ENCODE measurements at places on chromosomes 1 and 21.

DNA sequence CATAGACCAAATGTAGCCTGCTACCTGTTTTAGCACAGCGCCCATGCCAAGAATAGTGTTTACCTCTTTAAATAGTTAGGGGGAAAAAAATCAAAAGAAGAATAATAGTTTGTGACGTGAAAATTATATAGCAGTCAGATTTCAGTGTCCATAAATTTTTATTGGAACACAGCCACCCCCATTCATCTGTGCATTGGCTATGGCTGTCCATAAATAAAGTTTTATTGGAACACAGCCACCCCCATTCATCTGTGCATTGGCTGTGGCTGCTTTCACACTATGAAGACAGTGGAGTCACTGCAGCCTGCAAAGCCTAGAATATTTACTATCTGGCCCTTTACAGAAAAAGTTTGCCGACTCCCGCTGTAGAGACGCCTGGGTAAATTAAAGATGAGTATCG is 20.9 kb downstream of the EPHX1 start:
- no peak for DNase-seq

DNA sequence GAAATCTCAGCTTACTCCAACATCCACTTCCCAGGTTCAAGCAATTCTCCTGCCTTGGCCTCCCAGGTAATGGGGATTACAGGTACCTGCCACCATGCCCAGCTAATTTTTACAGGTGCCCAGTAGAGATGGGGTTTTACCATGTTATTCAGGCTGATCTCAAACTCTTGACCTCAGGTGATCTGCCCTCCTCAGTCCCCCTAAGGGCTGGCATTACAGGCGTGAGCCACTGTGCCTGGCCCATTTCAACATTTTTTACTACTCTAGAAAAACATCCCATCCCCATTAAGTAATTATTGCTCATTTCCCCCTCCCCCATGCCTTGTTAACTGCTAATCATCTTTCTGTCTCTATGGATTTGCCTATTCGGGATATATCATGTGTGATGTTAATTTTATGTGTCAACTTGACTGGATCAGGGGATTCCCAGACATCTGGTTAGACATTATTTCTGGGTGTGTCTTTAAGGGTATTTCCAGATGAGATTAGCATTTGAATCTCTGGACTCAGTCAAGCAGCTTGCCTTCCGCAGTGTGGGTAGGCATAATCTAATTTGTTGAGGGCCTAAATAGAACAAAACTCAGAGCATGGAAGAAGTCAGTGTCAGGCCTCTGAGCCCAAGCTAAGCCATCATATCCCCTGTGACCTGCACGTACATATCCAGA is 33.0 kb upstream of the ZBTB8B start:
- no peak for DNase-seq

GRCh38 chr1:241895013-241895412 is 47.0 kb downstream of the EXO1 start:
- no peak for DNase-seq

DNA sequence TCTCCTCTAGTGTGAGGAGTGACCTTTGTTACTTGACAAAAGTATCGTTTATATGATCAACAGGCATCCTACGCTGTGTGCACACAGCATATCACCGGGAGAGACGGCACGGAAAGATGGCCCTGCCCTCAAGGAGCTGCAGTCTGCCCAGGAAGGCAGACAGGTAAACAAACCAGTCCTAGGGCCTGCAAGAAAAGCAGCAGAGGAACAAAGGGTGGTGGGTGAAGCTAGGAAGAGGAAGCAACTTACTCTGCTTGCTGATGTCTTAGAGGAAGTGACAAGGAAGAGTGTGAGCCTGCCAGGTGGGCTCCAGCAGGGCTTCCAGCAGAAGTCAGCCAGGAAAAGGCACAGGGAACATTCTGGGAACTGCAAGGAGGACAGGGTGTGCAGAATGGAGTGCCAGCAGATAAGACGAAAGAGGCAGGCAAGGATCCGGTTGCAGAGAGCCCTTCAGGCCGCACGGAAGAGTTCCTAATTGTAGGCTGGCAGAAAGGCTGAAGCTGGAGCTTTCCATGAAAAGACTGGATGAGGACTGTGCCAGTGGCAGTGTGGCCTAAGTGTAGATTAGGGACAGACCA is 106.7 kb downstream of the SLC45A1 start:
- peak; percentile 72 for DNase-seq

GRCh38 chr21:42081138-42081537 is 10.0 kb downstream of the UMODL1 start:
- DNase-seq = no peak

DNA sequence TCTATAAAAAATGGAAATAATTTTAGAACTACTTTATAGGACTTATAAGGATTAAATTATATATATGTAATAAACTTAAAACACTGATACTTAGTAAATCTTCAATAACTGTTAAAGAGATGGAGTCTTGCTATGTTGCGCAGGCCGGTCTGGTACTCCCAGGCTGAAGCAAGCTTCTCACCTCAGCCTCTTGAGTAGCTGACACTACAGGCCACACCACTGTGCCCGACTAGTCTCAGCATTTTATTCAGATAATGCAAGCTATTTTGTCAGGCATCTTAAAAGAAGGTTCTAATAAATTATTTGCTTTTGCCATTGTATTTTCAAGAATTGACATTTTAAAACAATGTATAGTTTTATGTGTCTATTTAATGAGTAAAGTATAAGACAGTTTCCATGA is 20.8 kb downstream of the CNST start:
- no peak for DNase-seq

DNA sequence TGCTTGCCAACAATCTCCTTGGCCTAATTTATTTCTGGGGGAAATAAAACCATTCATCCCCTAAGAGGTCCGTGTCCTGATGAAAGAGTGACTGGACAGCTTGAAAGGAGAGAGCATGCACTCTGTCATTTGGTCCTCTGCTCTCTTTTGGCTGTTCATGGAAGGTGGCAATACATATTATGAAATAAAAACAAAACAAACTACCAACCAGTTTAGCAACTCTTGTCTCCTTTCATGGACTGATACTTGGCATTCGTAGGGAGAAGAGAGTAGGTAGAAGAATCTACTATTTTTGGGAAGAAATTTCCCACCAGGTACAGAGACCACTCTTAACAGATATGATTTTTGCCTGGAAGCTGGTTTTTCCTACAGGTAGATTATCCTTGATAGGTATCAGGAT is 746 bp upstream of the C1orf116 start:
- DNase-seq = no peak

DNA sequence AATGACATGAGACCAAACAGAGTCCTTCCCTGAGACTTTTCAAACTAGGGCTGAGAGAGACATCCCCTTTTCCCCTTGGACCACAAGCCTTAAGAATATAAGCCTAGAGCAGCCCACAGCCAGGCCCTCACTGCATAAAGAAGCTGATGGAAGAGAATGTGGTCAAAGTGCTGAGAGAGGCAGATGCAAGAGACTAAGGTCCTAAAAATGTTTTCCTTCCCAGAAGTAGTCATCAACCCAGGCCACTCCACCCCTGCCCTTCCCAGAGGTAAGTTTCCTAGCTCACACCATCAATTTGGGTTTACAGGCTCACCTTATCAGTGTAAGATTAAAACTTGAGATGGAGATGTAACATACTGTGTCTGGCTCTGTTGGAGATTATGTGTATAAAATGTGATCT is 58.2 kb downstream of the BCAR3 start:
- DNase-seq = no peak

GRCh38 chr1:23436520-23437354 is 12.2 kb upstream of the TCEA3 start:
- peak; percentile 45 for DNase-seq

DNA sequence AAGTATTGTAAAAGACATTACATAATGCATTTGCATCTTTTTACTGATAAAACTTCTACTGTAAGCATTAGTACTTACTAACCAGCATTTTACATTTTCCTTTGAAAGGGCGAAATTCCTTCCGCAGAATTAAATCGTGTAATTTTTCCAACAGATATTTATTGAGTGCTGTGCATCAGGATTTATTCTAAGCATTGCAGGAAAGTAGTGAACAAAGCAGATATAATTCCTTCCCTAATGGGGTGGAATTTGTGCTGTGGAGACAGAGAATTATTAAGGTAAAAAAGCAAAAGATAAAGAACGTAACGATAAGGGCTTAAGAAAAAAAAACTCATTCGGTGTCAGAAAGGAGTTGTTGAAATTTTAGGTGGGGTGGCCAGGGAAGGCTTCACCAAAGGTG is 7.6 kb upstream of the ETS2 start:
- no peak for DNase-seq

DNA sequence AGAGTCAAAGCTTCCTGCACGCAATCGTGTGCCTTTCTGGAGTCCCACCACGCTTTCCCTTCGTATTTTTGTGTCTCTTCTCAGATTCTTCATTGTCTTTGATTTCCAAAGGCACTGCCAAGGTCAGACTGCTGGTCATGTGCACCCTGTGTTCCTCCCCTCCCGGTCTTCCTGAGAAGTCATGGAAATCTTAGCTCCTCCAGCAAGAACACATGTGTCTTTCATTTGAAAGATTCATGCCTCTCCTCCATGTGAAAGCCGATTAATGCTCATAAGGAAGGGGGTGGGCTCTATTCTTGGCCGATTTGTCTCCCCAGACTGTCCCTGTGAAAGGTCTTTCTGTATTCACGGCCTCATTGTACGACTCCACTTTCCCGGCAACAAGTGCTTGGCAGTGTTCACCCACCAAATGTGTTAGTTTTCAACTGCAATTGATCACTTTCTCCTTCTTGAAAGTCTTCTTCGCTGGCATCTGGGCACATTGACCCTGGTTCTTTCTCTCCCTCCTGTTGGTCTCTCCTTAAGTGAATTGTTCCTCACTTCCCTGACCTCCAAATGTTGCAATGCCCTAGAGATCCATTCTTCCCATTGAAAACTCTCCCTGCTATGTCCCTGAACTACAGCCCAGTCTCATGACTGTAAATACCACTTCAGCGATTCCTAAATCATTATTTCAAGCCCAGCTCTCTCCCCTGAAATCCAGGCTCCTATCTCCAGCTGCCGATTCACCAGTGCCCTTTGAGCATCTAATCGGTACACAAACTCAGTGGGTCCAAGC is 25.4 kb downstream of the MX2 start:
- no peak for DNase-seq

GRCh38 chr1:226990133-226990716 is 50.1 kb downstream of the COQ8A start:
- DNase-seq = no peak

GRCh38 chr1:210499956-210500355 is 171.3 kb downstream of the HHAT start:
- DNase-seq = no peak

DNA sequence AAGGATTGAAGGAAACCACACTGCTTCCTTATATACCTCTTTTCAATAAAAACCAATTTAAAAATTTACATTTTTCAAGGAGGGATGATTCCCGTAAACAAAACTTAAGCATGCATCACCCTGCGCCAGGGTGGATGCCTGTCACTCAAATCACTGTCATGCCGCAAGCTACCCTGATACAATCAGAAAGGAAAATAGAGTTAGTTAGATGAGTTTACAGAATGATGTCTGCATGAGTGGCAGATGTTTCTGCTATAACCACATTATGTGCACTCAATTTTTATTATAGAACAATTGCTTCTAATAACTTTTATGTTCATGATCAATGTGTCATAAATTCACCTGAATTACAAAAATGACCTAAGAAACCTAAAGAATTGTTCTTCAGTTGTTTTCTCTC is 123.4 kb upstream of the ADGRL4 start:
- no peak for DNase-seq

DNA sequence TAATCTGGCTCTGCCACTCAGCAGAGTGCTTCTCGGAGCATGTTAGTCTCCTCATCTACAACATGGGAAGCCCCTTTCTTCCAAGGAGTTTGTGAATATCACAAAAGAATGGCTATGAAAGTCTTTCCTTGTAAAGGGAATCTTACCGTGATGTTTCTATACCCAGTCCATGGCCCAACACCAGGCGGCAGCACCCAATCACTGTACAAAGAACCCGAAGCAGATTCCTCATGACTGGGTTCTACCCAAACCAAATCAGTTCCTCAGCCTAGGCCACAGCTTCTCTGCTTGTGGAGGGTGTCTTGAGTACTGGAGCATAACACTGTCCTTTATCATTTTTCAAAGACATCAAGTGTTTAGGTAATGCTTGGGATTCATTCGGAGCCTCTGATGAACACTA is 16.6 kb upstream of the SLFNL1 start:
- DNase-seq = no peak

GRCh38 chr1:3188150-3188971 is 119.4 kb downstream of the PRDM16 start:
- no peak for DNase-seq
